ENCODE measurements at places on chromosomes 4 and X.

GRCh38 chrX:119686087-119686691, 6.8 kb downstream of the SEPTIN6 start:
- no peak for DNase-seq

- no peak for DNase-seq
Measured at GRCh38 chr4:184110452-184111224, 107.0 kb downstream of the ENPP6 start.

GRCh38 chr4:165085946-165086345, 26.7 kb downstream of the TMEM192 start:
- DNase-seq, result no peak

GRCh38 chrX:23134136-23134535, 134.4 kb downstream of the DDX53 start:
- no peak for DNase-seq

DNA sequence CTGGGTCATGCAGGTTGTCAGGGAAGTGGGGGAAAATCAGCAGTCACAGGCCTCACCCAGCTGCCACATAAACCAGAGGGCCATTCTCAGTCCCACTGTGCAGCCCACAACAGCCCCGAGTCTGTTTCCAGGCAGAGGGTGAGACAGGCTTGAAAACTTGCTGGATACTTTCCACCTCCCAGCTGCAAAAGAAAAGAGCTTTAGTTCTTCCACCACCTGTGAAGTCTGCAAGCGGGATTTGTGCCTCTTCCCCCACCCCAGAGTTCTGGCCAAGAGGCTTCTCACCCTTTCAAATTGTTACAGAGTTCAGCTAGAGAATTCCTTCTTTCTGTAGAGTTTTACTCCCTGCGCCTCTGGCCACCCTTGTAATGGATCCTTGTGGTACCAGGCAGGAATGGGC, 115.5 kb upstream of the ZDHHC15 start:
- DNase-seq, result no peak

- DNase-seq, result no peak
Measured at GRCh38 chr4:40258627-40259026, 61.8 kb downstream of the RHOH start.

DNA sequence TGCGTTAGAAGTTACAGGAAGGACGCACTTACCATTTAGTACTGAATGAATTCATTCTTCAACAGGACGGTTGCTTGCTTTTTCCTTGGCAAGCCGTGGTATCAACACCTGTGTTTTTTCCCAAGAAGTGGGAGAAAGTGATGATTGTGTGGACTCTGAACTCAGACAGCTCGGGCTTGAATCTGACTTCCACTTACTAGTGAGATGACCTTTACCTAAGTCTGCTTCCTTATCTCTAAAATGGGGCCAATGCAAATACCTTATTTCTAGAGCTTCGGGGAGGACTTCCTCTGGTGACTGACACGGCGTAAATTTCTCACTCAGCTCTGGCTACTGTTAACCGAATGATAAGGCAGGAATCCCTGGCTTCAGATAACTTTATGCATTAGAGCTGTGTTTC, 146.8 kb upstream of the RBPJ start:
- DNase-seq, result no peak

- no peak for DNase-seq
Measured at GRCh38 chrX:153927672-153927921, 1.5 kb upstream of the ARHGAP4 start.

DNA sequence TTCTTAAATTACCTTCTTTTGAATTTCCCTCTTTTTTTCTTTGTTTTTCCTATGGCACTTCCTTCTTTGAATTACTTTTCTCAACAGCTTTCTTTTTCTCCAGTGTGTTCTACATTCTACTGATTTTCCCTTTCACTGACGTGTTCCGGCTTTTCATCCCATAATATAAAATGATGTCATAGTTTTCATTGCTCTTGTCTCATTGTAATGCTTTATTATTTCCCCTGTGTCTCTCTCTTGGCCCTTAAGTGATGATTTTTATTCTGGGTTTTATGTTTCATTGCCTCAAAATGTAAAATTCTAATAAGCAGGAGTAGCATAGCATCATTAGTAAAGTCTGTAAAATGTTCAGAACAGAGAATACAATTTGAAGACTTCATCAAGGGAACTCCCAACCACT, 299.3 kb downstream of the KCTD8 start:
- DNase-seq, result no peak

- no peak for DNase-seq
Measured at GRCh38 chrX:139831017-139831416, 101.8 kb downstream of the ATP11C start.

- peak; percentile 22 for DNase-seq
Measured at GRCh38 chr4:8228319-8229250, 29.5 kb downstream of the SH3TC1 start.

- no peak for DNase-seq
Measured at GRCh38 chr4:181536811-181537434, 706.3 kb upstream of the TENM3 start.

- DNase-seq, result no peak
Measured at GRCh38 chrX:149120459-149120858, 384.6 kb downstream of the IDS start.

- DNase-seq, result no peak
Measured at GRCh38 chr4:182250446-182250845, 7.2 kb downstream of the TENM3 start.

DNA sequence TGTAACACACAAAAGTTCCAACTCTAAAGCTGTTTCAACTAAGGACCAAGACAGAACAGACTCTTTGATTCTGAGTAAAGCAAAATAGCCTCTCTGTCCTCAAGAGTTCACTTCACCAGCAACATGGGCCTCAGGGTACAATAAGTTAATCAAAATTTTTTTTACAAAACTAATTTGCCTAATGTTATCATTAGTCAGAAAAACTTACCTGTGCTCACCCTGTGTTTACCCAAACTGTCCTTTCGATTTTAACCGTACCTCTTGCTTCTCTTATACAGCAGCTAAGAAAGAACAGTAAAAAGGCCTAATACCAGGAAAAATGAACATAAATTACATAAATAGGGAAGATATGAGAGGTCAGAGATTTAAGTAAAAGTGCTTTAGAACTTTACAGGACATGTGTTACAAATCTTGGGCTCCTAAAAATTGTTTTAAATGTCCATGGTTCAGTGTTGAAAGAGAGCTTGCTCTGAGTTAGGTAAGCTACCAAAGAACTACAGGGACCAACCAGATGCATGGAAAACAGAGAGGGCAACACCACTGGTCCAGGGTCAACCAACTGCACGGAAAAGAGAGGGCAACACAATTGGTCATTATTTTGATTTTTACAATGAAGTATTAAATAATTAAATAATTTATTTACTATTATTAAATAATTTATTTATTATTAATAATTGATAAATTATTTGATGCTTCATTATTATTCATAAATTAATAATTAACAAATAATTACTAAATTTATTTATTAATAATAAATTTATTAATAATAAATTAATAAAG, 73.1 kb downstream of the FAT1 start:
- no peak for DNase-seq
